Pancreas (tissue), 10 donors: ENCODE measurements at places on chromosomes 16 and 17.

DNA sequence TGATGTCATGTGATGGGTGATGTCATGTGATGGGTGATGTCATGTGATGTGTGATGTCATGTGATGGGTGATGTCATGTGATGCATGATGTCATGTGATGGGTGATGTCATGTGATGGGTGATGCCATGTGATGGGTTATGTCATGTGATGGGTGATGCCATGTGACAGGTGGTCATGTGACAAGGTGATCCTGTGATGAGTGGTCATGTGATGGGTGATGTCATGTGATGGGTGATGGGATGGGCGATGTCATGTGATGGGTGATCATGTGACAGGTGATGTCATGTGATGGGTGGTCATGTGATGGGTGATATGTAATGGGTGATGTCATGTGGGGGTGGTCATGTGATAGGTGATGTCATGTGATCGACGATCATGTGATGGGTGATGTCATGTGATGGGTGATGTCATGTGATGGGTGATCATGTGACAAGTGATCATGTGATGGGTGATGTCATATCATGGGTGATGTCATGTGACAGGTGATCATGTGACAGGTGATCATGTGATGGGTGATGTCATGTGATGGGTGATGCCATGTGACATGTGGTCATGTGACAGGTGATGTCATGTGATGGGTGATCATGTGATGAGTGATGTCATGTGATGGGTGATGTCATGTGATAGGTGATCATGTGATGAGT is 17.2 kb downstream of the CD300LB start:
- DNase-seq = no peak

GRCh38 chr16:27618606-27619327 is 68.8 kb downstream of the KATNIP start:
- DNase-seq = no peak

DNA sequence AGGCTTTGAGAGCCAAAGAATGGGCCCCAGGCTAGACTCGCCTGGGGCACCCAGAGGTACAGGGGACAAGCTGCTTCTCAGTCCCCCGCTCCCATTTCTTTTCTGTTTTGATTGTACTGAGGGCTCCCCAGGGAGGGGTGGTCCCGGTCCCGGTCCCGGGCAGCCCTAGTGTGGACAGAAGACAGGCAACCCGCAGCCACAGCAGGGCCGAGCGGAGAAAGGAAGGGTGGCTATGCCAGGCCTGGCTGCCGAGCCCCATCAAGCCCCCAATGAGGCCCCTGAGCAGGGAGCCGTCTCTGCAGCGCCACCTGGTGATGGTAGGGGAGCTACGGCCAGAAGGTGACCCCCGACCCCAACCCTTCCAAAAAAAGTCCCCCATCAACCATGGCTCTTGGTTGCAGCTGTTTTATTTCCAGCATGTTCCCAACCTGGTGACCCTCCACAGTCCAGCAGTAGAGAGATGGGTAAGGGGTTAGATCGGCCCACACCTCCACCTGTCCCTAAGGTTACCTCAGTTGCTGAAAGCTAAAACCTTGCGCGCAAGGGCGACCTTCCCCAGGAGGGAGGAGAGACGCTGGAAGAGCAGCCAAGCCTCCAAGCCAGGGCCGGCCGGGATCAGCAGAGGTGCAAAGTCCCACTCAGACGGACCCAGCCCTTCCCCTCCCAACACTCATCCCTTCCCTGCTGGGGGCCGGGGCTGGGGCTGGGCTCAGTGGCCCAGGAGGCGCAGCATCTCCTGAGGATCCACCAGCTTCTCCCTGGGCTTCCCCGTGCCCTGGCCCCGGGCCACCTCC is 2.6 kb upstream of the GRIN2C start:
- peak; percentile 62 for DNase-seq

- DNase-seq = no peak
Measured at GRCh38 chr16:5895137-5895536, 797.5 kb upstream of the EEF2KMT start.

DNA sequence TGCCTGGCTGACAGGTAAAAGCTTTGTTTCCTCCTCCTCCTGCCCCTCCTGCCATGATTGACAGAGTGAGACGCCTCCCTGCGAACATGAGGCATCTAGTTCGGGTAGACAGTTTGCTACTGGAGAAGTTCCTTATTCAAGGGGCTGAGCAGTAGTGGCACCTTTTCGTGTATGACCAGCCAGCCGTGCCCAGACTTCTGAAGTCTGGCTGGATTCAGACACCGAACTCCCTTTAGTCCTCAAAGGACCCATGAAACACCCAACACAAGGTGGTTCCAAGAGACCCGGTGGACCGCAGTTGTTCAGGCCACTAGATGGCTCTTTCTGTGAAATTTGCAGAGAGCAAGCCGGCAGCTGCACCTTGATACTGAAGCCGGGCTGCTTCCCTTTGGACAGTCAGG is 192.8 kb downstream of the XYLT1 start:
- no peak for DNase-seq

DNA sequence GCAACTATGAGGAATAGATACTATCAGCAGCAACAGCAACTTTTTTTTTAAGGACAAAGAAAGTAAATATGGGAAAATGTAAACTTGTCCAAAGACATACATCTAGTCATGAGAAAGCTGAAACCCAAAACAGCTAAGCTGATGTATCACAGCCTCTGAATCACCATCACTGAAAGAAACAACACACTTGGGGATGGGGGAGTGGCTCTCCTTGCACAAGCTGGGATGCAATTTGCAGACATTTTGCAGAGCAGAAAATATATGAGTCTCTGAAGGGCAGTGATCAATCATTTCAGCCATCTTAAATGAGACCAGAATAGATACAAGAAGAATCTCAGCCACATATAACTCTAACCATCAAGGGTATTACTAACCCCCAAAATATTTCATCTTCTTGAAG is 79.1 kb downstream of the GRIN2A start:
- DNase-seq = no peak

- DNase-seq = no peak
Measured at GRCh38 chr16:74844041-74844980, 69.7 kb upstream of the FA2H start.

DNA sequence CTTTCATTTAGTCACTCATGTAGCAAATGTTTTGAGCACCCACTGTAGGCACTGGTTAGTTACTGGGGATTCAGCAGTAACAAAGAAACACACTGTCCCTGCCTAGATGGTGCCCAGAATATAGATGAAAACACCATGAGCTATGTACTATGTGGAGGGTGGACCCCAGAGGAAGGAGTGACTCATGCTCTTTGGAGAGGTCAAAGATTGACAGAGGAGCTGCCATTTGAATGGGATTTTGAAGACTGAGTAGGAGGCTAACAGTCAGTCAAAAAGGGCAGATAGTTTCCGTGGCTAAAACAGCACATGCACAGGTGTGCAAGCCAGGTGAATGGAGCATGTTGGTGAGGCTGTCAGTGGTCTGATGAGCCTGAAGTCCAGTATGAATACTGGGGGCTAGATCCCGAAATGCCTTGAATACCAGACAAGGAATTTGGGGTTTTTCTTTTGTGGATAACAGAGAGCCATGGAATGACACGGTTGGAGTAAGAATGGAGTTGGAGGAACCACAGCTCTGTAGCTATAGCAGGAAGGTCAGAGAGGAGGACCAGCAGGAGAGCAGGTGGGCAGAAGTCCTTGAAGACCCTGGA is 6.1 kb downstream of the IL21R start:
- DNase-seq = no peak

- DNase-seq = no peak
Measured at GRCh38 chr17:8038954-8039610, at the start of gene ALOX15B. Gene ALOX15B, plus strand, starts transcription at chr17:8039059. Its CDS starts 97 bp downstream, at chr17:8039156.

DNA sequence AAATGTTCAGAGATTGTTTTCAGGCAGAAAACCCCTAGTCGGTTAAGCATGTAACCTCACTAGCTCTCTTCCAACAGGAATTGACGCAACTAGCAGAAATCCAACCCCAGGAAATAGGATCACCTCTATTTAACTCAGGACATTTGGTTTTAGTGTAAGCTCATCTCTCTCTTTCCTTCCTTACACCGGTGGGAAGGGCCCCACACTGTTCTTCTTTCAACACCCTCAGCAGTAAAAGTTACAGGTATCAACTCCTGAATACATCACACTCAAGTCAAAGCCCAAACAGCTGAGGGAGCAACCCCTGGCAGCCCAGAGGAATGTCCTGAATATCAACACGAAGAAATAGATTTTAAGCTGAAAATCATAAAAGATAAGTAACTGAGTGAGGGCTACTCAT is 191.2 kb upstream of the KIF2B start:
- DNase-seq = no peak

- peak; percentile 84 for DNase-seq
Measured at GRCh38 chr16:16150117-16150877, 73.0 kb downstream of the ABCC6 start.

- DNase-seq = no peak
Measured at GRCh38 chr16:71192387-71192786, 38.1 kb downstream of the HYDIN start.

GRCh38 chr16:84953190-84953746 is 58.1 kb downstream of the ZDHHC7 start:
- no peak for DNase-seq

- DNase-seq = no peak
Measured at GRCh38 chr16:85994492-85995490, 95.8 kb downstream of the IRF8 start.

- no peak for DNase-seq
Measured at GRCh38 chr16:14181371-14182050, 110.4 kb downstream of the MRTFB start.

- no peak for DNase-seq
Measured at GRCh38 chr17:34974794-34975785, 5.2 kb upstream of the LIG3 start.

DNA sequence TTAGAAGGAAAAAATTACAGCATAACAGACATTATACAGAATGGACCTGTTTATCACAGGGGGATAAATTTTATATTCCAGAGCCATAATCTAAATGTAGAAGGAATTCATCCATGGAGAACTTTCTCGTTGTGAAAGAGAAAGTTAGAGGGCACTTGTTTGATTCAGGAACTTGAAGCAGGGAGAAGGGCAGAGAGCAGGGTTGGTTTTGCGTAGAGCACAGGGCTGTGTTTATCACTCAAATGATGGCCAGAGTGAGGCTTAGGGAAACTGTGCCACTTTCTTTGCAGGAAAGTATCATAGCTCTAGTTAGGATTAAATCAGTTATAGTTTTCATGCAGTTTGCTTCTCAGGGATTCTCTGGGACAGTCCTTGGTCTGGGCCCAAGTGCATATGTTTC is 29.1 kb upstream of the MED13 start:
- DNase-seq = no peak

DNA sequence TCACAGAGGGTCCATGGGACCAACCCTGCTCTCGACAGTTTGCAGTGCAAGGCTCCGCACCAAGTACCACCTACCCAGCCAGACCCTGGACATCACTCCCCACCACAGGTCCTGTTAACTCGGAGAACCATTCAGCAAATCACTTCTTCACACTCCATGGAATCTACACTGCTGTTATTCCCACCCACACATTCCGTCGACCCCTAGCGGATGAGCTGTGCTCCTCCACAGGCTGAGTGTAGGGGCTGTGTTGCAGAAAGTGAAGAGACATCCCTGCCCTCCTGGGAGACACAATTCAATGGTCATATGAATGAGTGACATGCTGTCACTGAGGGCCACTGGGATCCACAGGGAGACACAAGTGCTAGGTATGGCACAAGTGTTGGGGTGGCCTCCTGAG is 27.5 kb downstream of the MPG start:
- DNase-seq = no peak

DNA sequence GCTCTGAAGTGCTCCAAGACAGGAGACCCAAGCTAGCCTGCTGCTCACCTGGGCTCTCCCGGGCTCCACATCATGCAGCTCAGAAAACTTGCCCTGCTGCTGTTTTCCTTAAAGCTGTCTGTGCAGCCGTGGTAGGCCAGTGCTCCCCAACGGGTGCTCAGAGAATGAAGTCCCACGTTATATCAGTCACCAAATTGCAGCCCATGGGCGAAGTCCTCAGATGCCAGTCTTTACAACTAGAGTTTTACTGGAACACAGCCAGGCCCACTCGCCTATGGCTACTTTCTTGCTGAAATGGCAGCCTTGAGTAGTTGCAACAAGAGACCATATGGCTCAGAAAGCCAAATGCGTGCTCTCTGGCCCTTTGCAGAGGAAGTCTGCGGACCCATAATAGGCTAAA is 6.3 kb downstream of the CREBBP start:
- no peak for DNase-seq
